ENCODE measurements at places on chromosomes 5 and 9.
A peak's percentile ranks its signal among the peaks of the same experiment; 100 is the strongest.

GRCh38 chr9:135950135-135950682 is 11.0 kb downstream of the UBAC1 start:
- DNase-seq, result no peak

DNA sequence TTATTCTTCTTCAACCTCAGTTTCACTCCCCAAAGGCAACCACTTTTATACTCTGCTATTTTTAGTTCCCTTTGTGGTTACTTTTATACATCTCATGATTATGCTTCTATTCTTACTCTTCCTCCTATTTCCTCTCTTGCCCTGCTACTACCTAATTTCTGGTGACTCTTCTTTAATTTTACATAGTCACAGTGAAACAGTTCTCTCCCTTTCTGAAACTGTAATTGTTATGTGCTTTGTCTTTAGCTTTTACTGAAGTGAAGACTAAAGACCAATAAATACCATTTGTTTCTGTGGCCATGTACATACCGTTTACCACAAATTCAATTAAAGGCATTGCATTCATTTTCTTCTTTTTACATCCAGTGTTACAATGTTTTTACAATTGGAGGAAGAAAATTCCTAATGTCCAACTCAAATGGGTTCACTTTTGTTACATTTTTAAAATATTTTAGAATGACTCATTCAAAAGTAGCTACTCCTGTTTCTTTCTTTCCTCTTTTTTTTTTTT is 410.6 kb downstream of the PSAT1 start:
- DNase-seq, result peak; percentile 17

DNA sequence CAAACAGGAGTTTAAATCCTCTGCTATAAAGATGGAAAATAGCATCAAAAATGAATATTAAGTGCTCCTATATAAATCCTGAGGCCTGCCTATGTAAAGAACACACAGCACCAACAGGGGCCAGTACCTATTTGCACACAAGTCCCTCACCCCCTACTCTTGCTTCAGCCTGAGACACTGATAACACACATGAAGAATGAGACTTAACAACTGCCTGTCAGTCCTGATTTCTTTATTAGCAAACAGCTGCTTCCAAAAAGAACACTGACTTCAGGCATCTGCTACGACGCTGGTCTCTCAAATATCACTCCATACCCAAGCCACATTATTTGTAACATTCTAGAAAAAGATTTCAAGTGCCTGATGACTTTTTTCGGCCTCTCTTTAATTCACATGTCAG is 55.5 kb downstream of the MYO10 start:
- no peak for DNase-seq

DNA sequence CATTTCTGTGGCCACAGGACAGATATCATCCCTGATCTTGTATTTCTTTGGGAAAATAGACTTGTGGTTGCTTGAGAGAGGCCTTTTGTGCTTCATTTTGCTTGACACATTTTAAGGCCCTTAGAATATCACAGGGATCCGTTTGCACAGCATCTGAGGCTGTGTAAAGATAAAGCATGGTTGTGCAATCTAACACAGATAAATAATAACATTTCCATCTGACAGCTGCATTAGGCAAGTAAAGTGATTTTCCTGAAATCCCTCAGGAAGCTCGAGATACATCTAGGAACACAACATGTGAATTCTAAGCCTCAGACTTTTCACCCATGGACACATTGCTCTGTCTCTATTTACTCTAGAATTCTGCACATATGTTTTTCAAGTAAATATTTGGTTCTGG is 212.8 kb upstream of the ADAMTSL1 start:
- no peak for DNase-seq

DNA sequence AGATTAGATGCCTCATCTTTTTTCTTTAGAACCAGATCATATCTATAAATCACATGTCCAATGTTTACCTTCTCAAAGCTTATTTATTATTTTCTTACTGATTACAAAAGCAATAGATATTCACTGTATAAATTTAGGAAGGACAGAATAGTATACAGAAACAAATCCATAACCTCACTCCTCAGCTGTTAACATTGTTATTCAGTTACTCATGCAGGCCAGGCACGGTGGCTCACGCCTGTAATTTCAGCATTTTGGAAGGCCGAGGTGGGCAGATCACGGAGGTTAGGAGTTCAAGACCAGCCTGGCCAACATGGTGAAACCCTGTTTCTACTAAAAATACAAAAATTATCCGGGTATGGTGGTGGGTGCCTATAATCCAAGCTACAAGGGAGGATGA is 15.3 kb downstream of the STOM start:
- no peak for DNase-seq

GRCh38 chr5:64637837-64638443 is 52.4 kb upstream of the SHISAL2B start:
- DNase-seq, result peak; percentile 7

All from cerebellar cortex (tissue), 1 donor.